ENCODE measurements at places on chromosomes 6 and 20.

GRCh38 chr6:38973178-38974057 lies 75.2 kb upstream of the GLP1R start:
- peak; percentile 59 for DNase-seq

- DNase-seq: no peak
Observed at GRCh38 chr6:18395856-18396197, 8.7 kb downstream of the RNF144B start.

DNA sequence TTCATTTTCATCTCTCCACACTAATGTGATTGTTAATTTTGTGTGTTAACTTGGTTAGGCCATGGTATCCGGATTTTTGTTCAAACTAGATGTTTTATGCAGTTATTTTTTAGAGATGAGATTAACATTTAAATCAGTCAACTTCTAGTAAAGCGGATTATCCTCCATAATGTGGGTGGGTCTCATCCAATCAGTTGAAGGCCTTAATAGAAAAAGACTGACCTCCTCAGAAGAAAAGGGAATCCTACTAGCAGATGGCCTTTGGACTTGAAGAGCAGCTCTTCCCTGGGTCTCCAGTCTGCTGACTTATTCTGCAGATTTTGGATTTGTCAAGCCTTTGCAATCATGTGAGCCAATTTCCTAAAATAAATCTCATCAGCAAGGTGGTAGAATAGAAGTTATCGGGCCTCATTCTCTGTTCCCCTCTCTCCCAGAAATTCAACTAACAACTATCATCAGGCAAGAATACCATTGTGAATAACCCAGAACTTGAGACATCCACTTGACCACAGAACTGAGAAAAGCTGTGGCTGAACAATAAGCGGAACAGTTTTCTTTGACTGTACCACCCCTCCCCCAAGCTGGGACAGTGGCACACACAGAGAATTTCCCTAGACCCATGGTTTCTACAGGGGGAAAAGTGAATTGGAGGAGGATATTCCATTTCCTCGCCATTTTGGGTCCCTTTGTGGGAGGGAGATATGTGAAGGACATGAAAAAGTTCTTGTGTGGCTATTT lies 323.0 kb downstream of the UTRN start:
- no peak for DNase-seq

- no peak for DNase-seq
Observed at GRCh38 chr20:24420567-24420966, 48.9 kb upstream of the SYNDIG1 start.

DNA sequence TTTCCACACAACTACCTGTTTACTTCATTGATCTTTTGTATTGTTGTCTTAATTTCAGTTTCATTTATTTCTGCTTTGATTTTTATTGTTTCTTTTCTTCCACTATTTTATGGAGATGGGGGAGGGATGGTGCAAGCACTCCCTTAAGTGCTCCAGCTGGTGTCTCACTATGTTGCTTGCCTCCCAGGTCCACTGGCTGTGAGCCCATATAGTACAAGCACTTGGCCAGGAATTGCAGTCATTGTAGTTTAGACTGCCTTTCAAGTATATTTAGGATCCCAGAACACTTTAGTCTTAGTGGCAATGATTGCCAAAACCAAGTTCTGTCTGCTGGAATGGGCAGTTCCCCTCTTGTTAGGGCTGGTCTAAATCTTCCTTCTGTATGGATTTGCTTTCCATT lies 34.9 kb upstream of the MAN1A1 start:
- no peak for DNase-seq

DNA sequence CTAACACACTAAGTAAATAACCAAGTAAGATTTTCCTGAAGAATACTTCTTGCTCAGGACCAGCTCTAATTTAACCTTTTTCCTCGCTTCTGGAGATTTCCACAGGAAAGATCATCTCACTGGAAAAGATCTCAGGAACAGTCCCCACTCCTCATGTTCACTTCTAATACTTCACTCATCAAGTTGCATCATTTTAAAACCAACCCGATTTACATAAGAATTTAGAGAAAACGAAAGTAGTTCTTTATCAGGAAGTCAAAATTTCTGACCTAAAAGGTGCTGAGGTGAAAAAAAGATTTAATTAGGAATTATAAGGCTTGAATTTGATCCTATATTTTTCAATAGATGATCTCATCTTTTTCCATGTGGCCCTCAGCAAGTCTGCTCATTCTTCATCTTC lies 46.6 kb upstream of the PKHD1 start:
- DNase-seq: no peak

DNA sequence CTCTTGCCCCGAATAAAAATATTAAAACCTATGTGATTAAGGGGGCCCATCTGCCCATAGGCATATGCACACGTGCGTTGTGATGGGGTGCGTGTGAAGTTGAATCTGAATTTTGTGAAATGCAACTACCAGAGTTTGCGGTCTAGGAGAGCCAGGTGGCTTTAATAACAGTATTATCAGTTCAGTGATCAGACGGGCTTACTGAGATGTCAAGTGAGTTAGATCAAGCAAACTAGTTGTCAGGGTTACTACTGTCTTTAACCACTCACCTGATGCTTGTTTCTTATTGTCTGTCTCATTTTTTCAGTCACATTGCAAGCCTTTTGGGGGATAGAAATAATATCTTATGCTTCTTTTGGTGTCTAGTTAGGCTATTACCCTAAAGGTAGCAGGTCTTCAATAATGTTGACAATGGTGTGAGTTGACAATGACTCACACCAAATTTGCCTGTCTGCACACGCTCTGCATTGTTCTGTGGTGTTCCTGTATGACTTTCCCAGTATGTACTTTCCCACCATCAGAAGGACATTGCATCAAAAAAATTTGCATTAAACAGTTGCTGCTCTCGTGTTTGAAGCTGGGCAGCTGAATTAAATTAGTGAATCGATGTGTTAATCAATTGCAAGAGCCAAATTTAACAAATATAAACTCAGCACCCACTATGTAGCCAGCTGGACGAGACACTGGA lies 103.1 kb upstream of the NAA20 start:
- no peak for DNase-seq

DNA sequence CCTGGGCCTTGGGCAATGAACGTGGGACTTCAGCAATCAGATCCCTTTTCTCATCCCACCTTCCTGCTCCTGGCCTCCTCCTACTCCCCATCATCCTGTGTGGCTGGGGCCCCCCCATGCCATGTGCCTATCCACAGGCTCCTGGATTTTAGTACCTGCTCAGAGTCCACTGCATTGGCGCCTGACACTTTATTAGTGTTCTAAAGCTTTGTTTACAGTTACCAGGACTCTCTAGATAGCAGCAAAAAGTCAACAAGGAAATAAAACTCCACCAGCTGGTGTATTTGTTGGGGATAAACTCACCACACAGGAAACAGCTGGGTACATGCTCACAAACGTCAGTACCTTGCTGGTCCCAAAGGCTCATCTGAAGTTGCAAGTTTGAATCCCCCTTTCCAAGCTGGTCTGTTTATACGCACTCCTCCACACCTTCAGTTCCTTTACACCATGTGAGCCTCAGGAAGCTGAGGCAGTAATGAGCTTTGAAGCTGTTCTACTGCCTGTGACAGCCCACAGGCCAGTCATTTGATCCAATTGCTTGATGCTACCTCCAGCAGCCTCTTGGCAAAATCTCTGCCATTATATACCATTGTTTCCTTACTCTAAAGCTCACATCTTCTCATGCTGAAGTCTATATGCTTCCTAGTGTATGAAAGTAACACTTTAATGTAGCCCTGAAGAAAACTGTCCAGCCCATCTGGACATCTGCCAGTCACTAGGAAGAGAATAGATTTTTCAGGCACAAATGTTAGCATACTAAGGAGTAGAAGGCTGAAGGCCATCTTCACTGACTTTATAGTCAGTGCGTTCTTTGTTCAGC lies 76.6 kb downstream of the ANKEF1 start:
- DNase-seq: peak; percentile 72

DNA sequence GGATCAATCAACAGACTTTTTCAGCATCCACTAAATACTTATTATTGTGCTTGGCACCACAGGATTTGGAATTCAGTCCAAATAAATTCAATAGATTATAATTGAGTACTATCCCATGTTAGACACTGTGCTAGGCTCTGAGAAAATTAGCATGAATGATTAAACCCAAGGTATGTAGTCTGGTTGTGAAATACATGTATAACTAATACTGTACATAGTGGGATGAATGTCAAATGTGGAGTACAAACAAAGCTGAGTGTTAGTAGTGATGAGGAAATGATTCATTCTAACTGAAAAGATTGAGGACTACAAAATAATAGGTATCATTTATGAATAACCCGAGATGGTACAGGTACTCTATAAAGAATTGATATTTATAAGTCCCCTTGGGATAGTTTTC lies 111.9 kb upstream of the FLRT3 start:
- DNase-seq: no peak

DNA sequence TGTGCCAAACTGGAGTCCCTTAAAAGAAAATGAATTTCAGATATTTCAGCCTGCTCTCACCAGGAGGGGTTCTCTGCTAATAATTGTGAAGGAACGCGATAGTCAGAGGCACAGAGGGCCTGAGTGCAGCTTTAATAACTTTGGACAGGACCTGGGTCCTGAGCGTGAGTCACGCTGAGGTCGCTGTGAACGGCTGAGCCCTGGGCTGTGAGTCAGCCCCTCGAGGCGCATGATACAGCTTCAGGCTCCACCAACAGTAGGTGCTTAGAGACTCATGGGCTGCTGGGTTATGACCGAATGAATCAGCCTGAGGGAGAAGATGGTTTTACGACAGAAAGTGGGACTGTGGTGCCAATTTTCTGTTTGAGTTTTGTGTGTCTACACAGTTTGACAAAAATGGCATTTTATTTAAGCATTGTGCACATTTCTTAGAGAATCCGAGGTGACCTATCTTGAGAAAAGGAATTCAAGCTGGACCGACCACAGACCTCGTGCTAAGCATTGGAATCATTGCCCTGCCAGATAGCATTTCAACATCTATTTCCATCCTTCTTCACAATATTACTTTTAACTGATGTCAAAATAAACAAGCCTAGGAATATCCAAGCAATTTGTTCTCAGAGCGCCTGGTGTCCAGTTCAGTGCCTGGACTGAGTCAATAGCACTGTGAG lies 183.0 kb downstream of the THBS2 start:
- DNase-seq: no peak

- DNase-seq: no peak
Observed at GRCh38 chr6:30861257-30862048, 22.9 kb upstream of the DDR1 start.

- no peak for DNase-seq
Observed at GRCh38 chr20:33883164-33883563, 72.0 kb downstream of the CHMP4B start.

DNA sequence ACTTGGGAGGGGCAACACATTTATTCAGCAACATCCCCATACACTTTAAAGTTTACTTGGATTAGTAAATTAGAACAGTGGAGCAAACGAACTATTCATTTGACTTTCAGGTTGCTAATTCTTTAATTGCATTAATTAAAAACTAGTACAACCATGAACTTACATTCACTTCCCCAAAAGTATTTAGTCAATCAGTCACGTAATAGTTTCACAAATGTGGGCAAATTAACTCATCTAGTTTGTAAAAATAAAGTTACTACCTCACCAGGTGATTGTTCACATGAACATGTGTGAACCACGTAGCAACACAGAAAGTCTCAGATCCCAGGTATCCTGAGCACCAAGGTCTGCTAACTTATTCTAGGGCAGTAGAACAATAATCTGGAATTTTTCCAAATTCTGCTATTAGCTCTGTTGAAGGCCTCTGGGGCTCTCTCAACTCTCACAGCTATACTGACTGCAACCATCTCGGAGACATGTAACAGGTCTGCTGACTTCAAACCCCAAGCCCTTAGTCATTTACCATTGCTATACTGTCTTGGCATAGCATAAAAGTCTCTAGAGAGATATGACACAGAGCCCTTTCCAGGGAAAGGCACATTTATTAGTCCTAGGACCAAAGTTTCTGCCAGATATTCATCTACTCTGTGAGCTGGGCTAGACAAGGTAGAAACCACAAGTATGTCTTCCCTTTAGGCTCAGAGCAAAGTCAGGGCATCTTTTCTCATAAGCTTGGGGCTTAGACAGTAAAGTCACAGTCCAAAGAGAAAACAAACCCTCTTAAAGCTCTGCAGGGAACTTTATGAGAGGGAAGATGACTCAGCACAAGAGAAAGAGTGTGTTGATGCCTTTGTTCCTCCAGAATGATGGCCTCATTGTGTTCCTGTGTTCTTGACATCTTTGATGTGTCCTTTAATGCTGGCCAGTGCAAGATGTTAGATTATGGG lies 50.9 kb upstream of the CCDC28A start:
- DNase-seq: no peak

DNA sequence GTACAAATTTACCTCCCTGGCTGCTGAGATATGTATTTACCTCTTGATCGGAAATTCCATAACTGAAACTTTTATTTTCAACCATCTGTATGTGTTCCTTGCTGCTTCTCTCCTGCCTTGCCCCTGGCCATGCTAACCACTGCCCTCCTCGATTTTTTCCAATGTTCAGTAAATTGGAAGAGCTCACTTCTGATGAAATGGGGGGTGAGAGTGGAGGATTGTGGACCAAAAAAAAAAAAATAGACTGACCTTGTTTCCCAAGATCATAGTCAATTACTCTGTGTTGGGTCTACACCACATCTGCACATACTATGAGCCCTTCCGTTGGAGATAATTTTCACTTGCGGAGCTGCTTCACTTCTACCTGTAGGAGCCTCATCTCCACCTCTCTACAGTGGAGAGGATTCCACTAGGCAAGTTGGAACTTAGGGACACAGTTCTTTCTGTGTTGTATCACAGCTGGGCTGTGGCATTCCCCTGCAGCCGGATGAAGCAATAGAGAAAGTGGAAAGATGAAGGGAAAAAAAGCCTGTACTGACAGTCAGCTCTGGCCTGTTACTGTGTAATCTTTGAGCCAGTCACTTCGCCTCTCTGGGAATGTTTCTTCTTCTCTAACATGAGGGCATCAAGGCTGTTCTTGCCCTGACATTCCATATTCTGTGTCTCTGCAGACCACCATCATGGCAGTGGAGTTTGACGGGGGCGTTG lies 1.6 kb downstream of the PSMB9 start:
- no peak for DNase-seq

- DNase-seq: no peak
Observed at GRCh38 chr20:32218156-32218900, 10.6 kb downstream of the POFUT1 start.

- DNase-seq: no peak
Observed at GRCh38 chr6:158040051-158040803, 58.6 kb downstream of the SYNJ2 start.

DNA sequence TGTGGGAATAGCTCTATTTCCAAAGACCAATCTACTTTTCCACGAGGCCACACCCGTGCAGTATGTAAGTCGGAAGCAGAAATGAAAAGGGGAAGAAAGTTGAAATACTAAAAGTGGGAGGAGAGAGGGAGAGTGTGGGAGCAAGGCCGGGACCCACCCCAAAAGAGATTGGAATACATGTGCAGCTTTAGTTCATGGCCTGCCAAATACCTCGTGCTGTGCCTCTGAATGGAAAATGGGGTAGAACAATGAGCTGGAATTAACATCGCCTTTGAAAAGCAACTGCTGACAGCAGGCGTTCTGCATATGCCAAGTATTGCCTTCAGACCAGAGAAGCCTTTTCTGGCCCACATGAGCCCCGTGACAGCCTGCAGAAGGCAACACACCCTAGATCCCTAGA lies 155.6 kb downstream of the CD83 start:
- no peak for DNase-seq

GRCh38 chr20:24491041-24491756 lies 21.8 kb downstream of the SYNDIG1 start:
- no peak for DNase-seq

All from NCI-H345 (cell line).